ENCODE measurements at places on chromosomes 6 and 20.

DNA sequence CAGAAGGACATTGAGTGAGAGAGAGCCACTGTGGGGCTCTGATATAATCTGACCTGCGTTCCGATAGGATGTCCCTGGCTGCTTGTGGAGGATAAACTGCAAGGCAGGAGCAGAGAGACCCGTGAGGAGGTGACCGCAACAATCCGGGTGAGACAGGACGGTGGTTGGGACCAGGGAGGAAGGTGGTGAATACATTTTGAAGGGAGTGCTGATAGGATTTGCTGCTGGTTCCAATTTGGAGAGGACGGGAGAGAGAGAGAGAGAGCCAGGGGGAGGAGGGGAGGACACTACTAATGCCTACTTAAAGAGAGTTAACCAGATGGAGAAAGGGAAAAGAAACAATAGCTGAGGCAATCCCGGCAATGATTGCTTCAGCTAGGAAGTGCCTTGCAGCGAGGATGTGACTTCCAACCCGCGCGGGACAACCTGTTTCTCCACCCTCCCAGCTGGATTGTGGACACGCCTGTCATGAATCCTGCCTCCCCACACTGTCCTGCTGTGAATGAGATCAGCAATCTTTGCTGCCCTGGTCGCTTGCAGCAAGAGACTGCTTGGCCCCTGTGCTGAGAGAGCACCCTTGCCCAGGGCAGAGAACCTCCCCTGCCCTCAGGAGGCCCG is 199.0 kb upstream of the KCNG1 start:
- DNase-seq = no peak

DNA sequence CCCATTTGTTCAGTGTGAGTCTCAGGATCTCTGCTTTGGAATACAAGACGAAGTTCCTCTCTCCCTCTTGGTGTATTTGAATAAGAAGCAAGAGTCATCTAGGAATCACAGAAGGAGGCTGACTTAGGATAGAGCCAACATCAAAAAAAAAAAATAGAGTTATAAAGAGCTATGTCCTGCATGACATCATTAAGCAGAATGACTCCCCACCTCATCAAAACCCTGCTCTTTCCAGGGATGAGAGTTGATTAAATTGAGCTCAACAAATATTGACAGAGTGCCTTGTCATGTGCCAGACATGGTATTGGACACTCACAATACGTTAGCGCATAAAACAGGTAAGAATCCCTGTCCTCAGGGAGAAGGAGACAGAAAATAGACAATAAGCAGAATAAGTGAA is 48.6 kb upstream of the TNFAIP3 start:
- DNase-seq = no peak

GRCh38 chr6:126548300-126548699 is 208.4 kb downstream of the CENPW start:
- no peak for DNase-seq

GRCh38 chr6:1363729-1364572 is 25.4 kb upstream of the FOXF2 start:
- no peak for DNase-seq

DNA sequence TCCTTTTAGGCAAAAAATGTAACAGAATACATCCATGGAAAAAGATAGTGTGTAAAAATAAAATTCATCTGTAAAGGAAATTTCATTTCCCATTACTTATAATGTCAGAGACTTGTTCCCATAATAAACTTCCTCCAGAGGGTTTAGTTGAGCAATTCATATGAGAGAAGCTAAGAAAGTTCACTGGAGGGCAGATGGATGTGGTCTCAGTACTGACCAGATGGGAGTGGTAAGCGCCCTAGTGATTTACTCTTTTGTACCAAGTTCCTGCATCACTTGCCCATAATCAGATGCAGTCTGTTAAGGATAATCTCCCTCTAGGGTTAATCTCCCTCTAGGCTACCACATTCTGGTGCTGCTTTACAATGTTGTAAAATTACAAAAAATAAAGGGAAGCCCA is 61.7 kb downstream of the ESF1 start:
- no peak for DNase-seq

GRCh38 chr20:48711696-48712464 is 115.9 kb downstream of the PREX1 start:
- no peak for DNase-seq

DNA sequence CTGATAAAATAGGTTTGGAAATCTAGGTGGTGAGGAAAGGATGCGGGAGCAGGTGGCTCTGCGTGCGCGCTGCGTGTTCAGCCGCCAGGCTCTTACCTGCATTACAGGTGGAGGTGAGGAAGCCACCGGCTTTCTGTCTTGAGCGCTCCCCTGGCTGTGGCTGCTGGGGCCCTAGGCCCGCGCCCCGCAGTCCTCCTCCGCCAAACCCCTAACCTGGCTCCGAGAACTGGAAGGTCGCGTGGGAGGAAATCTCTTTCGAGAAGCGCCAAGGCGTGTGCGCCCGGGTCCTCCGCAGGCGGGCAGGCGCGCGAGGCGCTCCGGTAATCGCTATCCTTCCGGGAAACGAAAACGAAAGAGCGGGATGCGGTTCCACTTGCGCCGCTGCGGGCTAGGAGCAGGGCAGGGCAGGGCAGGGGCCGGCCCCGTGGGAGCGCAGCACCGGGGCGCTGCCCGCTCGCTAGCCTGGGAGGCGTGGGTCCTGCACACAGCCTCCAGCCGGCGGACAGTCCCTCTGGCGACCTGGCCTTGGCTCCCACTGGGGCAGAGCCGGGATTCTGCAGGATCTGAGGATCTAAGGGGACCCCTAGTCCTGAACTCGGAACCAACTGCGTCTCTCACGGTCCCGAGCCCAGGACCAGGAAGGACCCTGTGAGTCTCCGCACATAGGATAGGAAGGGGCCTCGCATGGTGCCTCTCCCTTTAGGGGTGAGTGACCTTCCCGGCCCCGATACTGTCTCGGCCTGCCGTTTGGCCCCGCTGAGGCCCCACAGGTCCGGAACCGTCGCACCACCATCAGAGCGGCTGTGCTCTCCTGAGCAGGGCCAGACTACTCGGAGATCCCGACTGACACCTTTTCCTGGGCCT is at the start of gene ETV7:
TSS of gene ETV7 (minus strand) at position 230 of the 864 bp plus-strand sequence. CDS start at position 102, 128 bp downstream.
- DNase-seq = peak; percentile 63

All from stomach (tissue), 19 donors.